Adipocyte (in vitro differentiated cells): ENCODE measurements at places on chromosomes 6 and 20.

- DNase-seq, result no peak
Measured at GRCh38 chr20:8390037-8390433, 258.0 kb downstream of the PLCB1 start.

DNA sequence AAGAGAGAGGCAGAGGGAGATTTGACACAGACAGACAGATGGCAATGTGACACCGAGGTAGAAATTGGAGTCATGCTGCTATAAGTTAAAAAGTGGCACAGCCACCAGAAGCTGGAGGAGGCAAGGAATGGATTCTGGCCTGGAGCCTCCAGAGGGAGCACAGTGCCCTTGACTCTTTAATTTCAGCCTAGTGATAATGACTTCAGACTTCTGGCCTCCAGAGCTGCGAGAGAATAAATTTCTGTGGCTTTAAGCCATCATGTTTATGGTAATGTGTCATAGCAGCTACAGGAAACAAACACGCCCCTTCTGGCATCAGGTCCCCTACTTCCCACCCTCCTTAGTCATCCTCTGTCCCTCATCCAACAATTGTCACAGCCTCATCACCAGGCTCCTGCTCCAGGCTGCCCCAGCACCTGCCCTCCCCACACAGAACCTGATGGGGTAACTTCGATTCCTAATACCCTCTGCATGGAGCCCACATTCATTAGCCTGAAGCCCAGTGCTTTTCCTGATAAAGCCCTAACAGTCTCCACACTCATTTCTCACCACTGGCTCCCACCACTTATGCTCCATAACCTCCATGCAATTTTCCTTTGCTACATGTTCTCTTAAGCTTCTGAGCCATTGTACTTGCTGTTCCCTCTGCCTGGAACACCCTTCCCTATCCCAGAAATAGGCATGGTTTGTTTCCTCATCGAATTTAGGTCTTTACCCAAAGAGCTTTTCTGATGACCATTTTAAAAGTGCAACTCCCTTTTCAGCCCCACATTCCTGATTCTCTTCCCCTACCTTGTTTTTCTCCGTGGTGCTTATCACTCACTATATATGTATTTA lies 69.7 kb upstream of the TOX2 start:
- peak; percentile 81 for DNase-seq

DNA sequence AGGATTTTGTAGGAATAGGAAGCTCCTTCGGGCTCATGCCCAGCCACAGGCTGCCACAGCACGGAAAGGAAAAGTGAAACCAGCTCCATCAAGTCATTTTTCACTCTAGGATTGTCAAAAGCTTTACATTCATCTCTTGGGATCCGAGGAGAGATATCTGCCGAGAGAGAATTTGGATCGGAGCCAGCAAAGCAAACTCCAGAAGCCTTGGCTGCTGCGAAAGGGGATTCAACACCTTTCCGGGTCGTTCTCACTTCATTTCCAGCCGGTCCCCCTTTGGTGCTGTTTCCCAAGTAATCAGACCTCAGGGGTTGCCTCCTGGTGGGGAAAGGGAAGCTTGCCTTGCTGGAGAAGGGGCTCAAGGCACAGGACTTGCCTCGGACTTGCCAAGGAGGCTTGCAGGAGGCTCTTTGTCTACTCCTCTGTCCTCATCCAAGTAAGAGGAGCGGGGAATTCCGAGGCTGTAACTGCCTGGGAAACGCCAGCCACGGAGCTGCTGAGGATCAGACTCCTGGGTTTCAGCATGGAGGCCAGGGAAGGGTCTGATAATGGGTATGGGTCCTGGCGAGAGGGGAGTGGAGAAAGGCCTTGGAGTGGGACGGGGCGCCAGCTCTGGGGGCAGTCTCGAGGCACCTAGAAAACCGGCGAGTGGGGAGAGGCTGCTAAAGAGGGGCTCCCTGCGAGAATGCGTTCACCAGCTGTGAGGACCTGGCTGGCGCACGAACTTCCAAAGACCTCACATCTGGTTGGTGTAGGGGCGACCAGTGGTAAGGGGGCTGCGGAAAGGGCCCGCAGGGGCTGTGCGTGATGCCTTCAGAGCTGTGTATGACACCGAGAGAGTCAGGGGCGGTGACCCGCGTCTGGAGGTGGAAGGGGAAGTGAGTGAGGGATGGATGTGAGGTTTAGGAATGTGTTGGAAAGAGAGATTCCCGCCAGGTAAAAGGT lies 702 bp downstream of the ETV7 start:
- peak; percentile 71 for DNase-seq

DNA sequence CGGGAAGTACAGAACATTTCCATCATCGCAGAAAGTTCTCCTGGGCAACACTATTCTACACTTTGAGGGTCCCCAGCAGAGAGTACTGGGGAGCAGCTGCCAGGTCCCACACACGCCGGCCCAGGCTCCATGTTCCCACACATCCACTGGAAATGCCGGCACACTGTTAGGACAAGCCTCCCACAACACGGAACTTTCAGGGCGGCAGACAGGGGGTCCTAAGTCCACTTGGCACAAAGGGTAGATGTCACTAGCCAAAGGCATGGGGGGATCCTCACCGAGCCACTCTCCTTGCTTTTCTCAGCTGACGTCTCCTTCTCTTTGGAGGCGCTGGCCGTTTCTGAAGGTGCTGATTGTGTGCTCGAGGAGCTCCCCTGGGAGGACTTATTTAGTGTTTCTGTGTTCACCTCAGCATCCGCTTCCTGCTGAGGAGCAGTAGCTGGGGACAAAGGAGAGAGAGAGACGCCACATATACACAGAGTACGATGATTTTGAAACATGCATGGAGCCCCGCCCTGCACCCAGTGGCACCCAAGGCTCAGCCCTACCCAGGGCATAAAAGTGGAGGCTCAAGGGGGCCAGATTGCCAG lies 135.4 kb downstream of the ZMYND8 start:
- DNase-seq, result no peak

GRCh38 chr20:38208088-38208487 lies 43.0 kb upstream of the TGM2 start:
- DNase-seq, result no peak

DNA sequence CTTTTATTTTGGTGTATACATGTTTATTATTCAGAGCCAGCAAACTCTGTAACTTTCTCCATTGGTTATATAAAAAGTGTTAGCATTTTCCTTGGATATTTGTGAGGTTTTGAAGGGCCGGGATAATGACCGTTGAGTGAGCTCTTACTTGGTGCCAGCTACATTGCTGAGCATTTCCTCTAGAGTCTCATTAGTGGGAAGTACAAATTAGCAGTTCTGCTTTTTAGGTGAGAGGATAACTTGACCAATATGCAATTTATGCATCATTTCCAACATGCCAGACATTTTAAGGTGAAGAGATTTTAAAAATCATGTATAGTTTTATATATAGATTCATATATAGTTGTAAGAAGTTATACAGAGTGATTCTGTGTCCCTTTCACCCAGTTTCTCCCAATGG lies 84.3 kb downstream of the CARMIL1 start:
- DNase-seq, result no peak

GRCh38 chr20:17943343-17943742 lies 25.3 kb downstream of the SNX5 start:
- DNase-seq, result no peak

GRCh38 chr6:129657483-129657882 lies 52.5 kb downstream of the ARHGAP18 start:
- no peak for DNase-seq

GRCh38 chr20:38626921-38627659 lies 25.5 kb downstream of the ARHGAP40 start:
- DNase-seq, result no peak

GRCh38 chr6:143064271-143064670 lies 3.6 kb downstream of the AIG1 start:
- no peak for DNase-seq

DNA sequence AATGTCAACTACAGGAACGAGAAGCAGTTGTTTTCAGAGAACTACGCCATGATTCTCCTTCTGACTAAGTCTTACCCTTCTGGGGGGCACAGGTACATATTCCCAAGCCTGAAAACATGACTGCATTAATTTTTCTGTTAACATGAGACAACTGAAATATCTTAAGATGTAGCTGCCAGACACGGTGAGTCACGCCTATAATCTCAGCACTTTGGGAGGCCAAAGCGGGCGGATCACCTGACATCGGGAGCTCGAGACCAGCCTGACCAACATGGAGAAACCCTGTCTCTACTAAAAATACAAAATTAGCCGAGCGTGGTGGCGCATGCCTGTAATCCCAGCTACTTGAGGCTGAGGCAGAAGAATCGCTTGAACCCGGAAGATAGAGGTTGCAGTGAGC lies 21.7 kb downstream of the TBC1D20 start:
- DNase-seq, result no peak

- no peak for DNase-seq
Measured at GRCh38 chr6:165163519-165163918, 145.9 kb downstream of the C6orf118 start.

DNA sequence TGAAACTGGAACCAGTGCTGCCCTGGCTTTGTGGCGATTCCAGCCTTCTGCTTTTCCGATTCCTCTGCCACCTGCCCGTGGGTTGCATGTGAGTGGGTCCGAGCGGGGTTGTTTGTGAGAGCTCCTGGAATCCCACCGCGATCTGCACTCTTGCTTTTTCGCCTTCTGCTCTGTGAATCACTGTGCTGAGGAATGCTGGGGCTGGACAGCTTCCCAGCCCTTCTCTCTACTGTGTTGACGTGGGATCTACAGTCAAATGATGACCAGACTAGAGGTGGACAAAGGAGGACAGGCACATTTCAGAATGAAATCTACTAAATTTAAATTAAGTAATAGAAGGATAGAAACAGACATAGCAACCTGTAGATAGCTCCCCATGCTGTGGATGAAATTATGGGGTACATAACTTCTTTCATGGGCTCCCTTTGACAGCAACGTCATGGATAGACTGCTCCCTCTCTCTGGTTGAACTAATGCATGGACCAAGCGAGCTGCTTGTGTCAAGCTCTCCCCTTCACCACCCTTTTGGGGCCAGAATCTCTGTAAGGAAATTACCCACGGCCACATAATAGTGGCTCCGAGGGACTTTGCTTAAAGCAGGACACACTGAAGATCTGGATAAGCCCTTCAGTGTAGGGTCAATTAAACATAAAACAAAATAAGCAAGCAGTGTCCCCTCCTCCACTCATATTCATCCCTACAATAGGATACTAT lies 2.0 kb downstream of the FNDC1 start:
- peak; percentile 85 for DNase-seq

- no peak for DNase-seq
Measured at GRCh38 chr6:5754904-5755303, 251.8 kb downstream of the NRN1 start.

DNA sequence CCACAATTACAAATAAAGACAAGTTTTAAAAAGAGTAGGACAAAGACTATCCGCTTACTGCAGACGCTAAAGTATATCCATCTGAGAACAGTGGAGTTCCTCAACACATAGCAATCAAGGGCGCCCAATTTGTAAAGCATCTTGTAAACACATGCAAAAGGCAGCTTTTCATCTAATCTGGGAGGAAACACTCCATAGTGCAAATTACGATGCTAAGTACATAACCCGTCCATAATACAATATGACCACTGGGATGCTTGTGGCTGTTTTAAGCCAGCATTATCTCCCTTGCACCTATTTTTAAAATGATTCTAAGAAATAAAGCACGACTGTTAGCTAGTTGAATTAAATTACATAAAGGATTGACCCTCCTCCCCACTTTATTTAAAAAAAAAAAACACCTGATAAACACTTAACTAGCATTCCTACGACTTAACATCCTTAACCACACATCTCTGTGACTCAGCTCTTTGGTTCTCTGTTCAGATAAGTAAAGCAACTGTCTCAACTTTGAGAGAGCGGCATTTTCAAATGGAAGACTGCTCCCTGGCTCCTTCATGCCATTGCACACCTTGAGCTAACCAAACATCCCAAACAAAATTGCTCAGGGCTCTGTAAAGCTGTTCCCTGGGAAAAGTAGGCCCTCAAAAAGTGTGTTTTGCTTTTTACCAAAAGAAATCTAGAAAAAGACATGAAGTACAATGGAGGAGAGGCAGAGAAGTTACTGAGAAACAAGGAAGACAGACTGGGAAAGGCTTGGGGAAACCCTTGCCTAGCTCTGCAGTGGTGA lies 14.2 kb downstream of the SLC22A23 start:
- DNase-seq, result no peak

- no peak for DNase-seq
Measured at GRCh38 chr20:39861381-39861780, 827.7 kb downstream of the MAFB start.

- DNase-seq, result no peak
Measured at GRCh38 chr6:147765541-147765940, 257.1 kb downstream of the SAMD5 start.

DNA sequence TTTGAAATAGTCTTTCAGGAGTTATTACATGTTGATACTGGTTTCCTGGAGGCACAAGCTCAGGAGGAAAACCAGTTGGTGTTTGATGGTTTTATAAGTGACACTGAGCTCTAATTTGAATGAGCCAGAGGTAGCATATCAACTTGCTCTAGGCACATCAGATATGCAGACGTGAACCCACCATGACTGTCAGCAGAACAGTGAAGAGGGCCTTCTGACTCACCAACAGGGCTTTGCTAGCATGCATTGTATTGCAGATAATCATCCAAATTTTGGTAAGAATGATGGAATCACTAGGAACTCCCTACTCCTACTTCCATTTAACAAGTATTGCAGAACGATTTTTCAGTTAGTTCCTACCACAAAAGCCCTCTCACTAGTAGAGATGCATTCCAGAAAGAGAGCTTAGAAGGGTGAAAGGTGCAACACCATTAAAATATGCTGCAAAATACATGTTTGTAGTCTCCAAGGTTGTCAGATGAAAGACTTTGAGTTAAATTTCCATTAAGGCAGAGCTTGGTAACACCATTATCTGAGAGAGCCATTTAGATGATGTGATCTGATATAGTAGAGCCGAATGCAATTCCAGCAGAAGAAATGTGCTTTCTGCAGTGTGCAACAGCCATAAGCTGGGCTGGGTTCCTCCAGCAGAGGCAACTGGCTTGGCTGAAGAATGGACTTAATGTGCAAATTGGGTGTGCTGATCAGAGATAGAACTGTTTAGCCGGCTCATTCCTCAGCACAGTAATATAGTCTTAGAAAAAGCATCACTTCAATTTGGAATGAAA lies 968.7 kb upstream of the ADGRB3 start:
- no peak for DNase-seq

DNA sequence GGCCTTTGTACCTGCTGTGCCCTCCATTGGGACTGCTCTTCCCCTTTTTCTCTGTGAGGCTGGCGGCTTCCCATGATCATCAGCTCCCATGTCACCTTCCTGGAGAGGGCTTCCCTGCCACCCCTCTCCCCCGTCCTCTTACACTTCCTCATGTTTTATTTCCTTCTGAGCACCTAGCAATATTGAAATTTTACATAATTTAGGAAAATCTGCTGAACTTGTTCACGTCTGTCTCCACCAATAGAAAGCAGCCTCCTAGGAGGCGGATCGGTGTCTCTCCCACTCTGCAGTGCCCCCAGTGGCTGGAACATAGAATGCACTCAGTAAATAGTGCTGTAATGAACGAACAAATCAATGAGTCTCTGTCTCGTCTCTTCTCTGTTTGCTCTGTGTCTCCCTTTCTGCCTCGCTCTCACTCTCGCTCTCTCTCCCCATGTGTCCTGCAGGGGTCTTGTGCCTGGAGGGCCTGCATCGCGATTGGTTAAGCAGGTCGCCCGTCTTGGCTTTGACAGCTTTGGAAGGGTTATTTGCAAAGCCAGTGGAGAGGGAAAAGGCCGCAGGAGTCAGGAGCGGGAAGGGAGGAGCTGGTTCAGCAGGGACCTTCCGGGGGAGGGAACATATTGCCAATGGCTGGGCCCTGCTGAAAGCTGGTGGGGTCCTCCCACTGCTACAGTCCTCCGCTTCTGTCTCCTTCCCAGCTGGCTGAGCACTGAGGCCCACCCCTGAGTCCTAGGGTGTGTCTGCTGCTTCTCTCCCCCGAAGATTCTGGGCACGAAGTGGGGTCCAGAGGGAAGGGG lies 12.1 kb upstream of the OCSTAMP start:
- DNase-seq, result peak; percentile 73

GRCh38 chr6:4815584-4815983 lies 39.4 kb downstream of the CDYL start:
- DNase-seq, result no peak

GRCh38 chr6:72966628-72967280 lies 258.5 kb downstream of the KHDC1L start:
- DNase-seq, result peak; percentile 59
